ENCODE measurements at places on chromosomes 2 and 18.

- no peak for DNase-seq
Measured at GRCh38 chr18:49591775-49592174, 29.9 kb downstream of the LIPG start.

- no peak for DNase-seq
Measured at GRCh38 chr18:65363011-65363410, 387.8 kb upstream of the CDH7 start.

- DNase-seq: peak; percentile 55
Measured at GRCh38 chr2:85907671-85908157, 18.9 kb upstream of the ST3GAL5 start.

DNA sequence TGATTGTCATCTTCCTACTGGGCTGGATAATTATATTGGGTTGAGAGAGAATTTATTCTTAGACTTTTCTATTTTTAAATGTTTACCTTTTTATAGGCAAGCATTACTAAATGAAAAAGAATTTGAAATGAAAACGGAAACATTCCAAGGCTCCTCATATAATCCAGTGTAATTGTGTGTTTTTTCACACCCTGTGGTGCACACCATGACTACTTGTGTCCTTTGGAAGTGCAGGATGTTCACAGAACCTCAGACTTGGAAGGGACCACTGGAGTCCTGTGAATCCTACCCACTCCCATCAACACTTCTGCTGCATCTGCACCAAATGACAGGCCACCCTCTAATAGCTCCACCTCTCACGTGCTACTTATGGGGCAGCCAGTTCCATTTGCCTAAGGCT is 48.0 kb downstream of the NAT8 start:
- peak; percentile 14 for DNase-seq

- DNase-seq: no peak
Measured at GRCh38 chr2:132980304-132980703, 310.3 kb upstream of the LYPD1 start.

DNA sequence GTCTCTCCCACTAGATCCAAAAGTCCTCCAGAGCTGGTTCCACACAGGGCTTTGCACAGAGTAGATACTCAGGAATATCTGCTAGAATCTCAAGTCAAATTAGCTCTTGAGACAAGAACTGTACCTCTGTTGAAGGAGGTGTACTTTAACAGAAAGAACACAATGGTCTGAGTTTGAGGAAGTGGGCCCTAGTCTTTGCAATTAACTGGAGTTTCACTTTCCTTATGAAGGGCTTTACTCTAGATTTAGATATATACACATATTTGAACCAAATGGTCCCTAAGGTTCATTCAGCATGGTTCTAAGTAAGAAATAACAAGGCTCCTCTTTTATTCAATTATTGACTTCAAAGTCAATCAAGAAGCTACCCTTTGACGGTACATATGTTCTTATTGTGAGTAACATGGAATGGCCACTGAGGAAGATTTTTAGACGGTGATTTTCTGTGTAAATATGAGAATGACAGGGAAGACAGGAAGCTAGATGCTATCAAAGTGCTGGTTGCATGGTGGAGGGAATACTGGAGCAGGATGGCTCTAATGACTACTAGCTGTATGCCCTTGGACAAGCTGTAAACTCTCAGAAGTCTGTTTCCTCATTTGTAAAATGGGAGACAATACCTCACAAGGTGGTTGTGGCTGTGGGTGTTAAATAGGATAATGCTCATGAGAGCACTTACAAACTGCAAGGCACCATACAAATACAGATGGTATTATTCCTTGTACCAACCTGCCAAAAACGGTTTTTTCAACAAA is 73.5 kb upstream of the SERTAD2 start:
- DNase-seq: no peak

- peak; percentile 49 for DNase-seq
Measured at GRCh38 chr2:224925810-224926100, 116.5 kb downstream of the DOCK10 start.

DNA sequence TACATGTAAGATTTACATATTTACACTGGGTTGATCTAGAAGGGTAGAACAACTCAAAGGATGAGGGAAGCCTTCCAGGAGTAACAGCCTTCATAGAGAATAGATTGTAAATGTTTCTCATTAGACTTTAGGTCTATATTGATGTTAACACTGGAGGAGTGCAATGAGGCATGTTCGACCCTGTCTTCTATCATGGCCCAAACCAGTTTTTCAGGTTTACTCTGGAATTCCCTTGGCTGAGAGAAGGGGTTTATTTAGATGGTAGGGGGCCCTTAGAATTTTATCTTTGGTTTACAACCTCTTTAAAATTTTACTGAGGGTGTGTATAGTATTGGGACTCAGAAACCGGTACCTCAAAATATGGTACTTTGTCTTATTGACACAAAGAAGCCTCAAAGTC is 634.9 kb upstream of the PIK3C3 start:
- DNase-seq: no peak

GRCh38 chr2:10406016-10406415 is 42.1 kb downstream of the ODC1 start:
- DNase-seq: peak; percentile 40

DNA sequence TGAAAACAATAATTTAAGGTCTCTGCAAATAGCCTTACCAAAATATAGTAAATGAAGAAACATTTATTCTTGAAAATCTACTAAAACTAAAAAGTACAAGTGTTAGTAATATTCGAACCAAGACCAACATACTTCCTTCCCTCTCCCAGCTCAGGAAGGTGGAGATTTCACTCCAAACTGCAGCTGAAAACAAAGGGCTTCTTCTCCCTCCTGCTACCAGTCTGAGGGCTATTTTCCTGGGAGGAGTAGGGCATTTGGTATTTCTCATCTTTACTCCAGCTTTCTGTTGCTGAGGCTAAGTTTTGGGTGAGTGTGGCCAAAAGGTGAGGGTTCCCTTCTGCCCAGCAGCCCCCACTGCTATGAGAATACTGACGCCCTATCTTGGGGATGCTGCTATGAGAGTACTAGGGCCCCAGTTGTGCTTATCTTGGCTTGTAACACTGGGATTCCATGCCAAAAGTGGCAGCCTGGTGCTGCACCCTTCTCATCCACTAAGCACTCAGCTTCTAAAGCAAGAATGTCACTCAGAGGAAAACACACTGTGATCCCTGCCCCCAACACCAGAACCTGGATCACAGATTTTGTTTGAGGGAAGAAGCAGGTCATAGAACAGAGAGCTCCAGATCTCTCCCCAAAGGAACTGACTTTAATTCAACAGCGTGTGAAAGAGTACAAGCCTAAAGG is 130.7 kb upstream of the KLF7 start:
- DNase-seq: no peak

DNA sequence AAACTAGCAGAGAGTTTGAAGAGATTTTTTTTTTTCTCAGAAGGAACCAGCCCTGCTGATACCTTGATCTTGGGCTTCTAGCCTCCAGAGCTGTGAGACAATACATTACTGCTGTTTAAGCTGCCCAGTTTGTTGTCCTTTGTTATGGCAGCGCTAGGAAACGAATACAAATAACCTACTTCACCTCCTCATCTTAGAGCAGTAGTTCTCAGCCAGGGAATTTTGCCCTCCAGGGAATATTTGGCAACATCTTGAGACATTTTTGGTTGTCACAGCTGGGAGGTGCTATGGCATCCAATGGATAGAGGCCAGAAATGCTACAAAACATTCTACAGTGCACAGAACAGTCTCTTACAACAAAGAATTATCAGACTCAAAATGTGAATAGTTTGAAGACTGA is 43.9 kb upstream of the BCL11A start:
- no peak for DNase-seq

DNA sequence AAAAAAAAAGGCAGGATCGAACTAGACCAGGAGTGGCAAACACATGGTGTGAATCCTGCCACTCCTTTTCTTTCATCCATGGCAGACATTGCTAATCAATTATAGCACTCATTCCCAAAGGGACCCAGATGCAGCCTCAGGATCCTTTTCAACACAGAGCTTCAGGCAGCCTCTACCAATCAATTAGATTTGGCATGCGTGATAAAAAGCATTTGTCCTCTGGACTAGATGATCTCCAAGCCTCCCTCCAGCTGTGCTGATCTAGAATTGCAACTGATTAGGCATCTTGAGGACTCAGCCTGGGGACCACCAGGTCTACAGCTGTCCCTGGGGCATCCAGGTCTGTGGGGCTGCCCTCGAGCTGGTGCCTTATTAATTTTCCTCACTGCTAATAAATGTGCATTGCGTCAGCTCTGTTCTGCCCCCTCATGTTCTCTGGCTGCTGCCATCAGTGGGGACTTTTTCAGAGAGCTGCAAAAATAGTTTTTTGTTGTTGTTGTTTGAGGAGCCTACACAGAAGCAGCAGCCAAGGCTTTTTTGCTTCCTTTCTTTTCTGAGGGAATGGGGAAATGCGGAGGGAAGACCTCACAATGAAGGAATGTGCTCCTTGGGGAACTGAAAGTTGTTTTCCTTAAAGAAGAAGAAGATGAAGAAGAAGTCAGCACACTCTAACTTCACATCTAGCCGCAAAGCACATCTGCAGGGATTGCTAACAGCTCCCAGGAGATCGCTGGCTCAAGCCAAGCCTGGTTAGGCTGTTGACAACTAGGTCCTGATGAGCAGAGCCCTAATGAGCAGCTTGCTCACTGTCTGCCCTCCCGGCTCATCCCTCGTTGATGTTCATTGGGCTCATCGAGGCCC is 8.8 kb upstream of the ATOH8 start:
- peak; percentile 64 for DNase-seq

DNA sequence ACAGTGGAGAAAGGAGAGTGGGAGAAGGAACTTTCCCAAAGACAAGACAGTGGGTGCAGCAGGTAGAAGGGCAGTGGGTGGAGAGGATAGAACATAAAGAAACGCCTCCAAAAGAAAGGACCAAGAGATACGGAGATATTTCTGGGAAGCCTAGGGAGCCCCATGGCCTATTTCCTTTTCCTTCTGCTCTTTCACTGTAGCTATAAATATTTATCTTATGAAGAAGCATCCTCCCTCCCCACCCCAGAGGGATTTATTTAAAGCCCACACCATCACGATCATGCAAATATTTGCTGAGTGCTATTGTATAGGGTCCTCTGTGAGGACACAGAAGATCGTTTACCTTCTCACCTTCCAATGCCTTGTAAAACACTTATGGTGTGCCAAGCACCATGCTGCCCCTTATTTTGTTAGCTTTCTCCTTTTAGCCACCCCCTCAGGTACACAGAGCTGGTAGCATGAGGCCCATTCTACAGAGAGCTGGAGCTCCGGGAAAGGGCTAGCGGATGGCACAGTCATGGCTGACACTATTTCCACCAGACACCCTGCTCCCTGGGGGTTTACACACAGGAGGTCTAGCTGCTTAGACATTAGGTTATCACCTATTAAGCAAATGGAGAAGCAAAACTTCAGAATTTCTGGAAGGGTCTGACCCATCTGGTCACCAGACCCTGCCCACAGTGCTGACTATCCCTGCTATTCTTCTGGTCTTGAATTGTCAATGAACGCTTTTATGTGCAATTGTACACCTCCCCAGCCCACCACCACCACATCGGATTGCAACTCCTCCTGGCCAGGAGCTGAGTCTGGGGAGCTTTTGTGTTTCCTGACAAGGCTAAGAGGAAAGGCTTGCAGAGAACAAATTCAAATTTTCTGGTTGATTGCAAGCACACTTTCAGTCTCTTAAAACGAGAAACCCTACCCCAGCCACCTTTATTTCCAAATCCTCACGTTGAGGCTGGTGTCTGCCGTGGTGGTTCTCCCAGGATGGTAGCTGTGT is 91.8 kb upstream of the KLF7 start:
- peak; percentile 31 for DNase-seq

- DNase-seq: no peak
Measured at GRCh38 chr2:240586919-240587800, 626 bp downstream of the CAPN10 start.

- DNase-seq: no peak
Measured at GRCh38 chr2:225366731-225367130, 32.8 kb upstream of the NYAP2 start.

DNA sequence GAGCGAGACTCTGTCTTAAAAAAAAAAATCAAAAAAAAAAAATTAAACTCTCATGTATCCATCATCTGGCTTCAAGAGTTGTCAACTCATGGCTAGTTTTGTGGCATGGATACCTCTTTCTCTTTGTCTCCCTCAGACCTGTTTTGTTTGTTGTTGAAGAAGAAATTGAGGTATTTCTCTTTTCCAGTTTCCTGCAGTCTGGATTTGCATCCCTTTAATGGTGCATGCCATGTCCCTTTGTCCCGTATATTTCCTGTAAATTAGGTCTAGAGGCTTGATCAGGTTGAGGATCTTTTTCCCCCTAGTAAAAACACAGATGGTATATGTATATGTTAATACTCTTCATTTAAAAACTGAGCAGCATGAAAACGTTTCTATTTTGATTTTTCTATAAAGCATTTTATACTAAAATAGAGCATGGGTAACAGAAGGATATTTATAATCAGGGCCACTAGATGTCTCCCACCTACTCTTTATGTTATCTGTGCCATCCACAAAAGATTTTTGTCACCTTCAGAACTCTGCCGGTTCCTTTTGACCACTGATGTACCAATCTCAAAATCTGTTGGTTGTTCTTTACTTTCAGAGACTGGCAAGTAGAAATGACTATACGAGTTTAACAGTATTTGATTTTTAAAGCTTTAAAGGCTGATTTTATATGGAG is 80.1 kb downstream of the GALNT1 start:
- no peak for DNase-seq

DNA sequence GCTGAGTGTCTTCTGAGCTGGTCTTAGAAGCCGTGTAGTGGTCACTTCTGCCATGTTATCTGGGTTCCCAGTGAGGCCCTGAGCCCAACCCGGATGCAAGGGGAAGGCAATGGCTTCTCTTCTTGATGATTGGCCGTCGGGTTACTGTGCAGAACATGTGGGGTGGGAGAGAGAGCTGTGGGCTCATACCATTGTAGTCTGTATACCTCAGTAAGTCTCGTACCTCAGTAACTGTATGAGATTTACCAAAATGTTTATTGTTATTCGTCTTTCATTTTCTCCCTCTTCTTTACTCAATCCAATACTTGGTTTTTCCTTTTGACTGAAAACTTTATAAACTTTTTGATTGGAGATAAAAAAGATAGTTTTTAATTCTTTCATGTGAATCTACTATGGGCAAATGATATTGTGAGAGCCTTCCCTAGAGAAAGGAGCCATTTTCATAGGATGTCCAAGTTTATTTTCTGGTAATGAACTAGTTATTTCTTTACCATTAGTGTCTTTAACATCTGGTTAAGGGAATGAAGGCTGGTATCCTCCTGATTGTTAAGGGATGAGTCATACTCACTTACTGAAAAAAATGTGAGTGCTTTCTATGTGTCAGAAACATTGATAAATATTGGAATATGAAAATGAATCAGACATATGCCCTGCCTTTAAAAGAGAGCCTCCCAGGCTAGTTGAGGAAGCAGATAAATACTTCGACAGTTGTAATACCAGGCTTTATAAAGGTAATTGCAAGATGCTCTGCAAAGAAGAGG is 129.9 kb downstream of the PRPF40A start:
- peak; percentile 44 for DNase-seq

DNA sequence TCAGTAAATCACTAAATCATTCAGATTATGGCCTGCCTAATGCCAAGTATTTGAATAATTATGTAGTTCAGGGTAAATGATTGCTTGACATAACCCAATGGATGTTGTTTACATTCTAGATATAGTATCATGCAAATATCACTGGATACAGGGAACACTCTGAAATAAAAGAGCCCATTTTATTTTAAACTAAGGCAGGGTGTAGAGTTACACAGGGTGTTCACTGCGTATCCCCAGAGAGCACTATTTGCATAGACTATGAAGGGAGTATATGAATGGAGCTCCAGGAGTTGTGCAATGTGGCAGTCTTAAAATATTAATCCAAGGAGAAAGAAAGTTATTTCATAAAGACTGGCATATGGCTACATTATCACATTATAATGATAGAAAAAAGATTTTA is 701.1 kb upstream of the KLHL29 start:
- DNase-seq: no peak

Data from astrocyte (in vitro differentiated cells and primary cell).